ENCODE measurements at places on chromosomes 16 and 17.

DNA sequence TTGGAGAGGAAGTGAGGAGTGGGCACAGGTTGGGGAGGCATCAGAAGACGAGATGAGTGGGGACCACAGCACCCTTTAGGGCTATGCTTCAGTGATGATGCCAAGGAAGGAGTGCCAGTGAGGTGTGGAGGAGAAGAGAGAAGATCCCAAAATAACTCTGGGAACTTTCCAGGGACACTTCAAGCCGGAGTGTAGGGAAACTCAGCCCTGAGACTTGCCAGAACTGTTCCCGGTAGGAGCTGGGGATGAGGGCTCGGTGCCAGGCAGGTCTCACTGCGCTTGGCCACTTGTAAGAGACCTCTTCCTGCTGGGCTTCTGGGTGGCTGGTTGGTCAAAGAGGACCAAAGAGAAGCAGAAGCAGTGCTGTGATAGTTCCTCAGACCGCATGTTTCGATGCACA is 63.6 kb downstream of the SHISA6 start:
- no peak for DNase-seq

DNA sequence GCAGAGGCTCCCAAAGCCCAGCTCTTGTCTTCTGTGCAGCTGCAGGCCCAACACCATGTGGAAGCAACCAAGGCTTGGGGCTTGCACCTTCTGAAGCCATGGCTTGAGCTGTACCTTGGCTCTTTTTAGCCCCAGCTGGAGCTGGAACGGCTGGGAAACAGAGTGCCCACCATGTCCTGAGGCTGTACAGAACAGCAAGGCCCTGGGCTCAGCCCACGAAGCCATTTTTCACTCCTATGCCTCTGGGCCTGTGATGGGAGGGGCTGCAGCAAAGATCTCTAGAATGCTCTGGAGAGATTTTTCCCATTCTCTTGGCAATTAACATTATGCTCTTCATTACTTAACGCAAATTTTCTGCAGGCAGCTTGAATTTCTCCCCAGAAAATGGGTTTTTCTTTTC is 68.1 kb downstream of the CDRT15 start:
- no peak for DNase-seq

DNA sequence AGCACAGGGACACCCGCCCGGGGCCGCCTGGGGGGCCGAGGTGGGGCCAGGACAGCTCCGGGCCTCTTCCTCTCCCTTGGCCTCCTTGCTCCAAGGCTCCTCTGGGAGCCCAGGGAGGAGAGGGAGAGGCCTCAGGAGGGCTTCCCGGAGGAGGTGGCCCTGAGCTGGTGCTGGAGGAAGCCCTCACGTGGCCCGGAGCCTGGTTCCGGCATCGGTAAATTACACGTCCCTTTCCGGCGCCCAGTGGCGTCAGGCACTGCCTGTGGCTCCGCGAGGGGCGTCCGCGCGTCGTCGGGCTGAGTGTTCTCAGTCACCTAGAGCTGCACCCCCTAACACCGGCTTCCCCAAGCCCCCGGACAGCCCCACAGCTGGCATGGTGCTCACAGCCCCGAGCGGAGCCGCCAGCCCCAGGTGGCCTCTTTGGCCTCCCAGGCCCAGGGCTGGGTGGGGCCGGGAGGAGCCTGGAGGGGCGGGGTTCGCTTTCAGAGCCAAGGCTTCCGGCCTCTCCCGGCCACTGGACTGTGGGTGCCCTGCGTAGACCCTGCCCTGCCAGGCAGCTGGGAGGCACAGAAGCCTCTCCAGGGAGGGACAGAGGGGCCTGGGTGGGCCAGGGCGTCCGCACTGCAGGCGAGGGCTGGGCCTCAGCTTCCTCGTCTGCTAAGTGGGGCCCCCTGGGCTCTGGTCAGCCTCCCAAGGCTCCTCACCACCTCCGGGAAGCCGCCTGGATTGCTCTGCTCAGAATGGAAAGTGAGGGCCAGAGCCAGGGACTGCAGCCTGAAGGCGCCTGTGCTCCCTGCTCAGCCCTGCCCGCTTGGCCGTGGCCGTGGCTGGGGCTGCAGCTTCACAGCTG is 27.9 kb upstream of the SSTR5 start:
- DNase-seq, result no peak

DNA sequence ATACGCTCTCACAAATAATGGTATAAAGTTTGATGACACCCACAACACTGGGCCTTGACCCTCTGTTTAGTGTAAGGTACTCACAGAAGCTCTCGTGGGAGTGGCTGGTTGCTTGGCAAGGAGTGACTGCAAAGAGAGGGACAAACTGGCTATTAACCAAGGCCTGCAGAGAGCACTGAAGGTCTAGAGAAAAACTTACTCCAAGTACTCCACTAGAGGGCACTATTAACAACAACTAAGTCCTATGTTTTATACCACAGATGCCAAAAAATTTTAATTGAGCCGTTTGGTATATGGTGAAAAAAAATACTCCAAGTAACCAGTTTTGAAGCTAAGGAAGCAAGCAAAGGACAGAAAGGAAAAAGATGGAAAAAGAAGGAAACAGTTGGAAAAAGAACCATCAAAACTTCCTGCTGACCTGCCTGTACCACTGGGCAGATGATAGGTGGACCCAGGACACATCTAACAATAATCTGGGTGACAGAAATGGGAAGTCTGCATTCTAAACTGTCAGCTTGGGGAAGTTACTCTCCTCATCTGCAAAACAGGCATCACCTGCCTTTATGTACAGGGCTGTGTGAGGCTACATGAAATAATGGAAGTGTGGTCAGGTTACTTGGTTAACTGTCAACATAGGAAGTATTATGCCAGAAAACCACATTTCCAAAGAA is 23.2 kb downstream of the DYNC1LI2 start:
- DNase-seq, result peak; percentile 78

- DNase-seq, result no peak
Measured at GRCh38 chr17:50596191-50597037, 35.9 kb downstream of the CACNA1G start.

DNA sequence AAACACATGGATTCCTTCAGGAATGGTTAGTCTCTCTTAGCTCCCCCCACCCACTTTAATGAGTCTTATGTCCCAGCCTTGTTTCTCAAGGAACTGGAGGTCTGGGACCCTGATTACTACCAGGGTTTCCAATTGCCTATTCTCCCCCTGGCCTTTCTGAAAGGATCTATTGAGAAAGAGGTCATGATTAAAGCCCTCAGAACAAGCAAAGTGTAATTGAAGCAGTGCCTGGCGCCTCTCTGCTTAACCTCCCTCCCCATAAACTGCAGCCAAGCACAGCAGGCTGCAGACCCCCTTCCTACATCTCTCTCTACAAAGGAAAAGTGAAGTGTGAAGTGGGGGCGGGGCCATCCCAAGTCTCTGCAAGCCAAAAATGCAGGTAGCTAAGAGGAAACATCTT is 159.7 kb upstream of the CDH11 start:
- no peak for DNase-seq
